Fibroblast of villous mesenchyme (primary cell): ENCODE measurements at places on chromosomes 7 and 10. TPM values are rescaled to one million over a fixed set of nuclear protein-coding genes. Genes with fewer than 3 reads are reported as not detected.

FAM200A gene
- total RNA-seq, result 5.5 and 9.5 TPM in 2 replicates

RTKN2 gene
- 8.7 and 15.1 TPM in 2 replicates for total RNA-seq

TMEM273 gene
- not detected in 2 replicates for total RNA-seq

CRYGN gene
- under 0.01 TPM in 1 of 2 replicates, not detected in the other for total RNA-seq

RNLS gene
- total RNA-seq, result 13.5 and 14.2 TPM in 2 replicates

URGCP gene
- total RNA-seq, result 25.8 and 38.9 TPM in 2 replicates

ZNF804B gene
- total RNA-seq, result under 0.01 TPM in 1 of 2 replicates, not detected in the other

ARMS2 gene
- not detected in 2 replicates for total RNA-seq

LMOD2 gene
- total RNA-seq, result not detected in 2 replicates

CTAGE6 gene
- total RNA-seq, result 0.32 and 0.43 TPM in 2 replicates

HMX3 gene
- not detected in 2 replicates for total RNA-seq

OR2A1 gene
- total RNA-seq, result under 0.01 TPM in 2 replicates
